ENCODE measurements at places on chromosomes 3 and 15.
A peak's percentile ranks its signal among the peaks of the same experiment; 100 is the strongest.

DNA sequence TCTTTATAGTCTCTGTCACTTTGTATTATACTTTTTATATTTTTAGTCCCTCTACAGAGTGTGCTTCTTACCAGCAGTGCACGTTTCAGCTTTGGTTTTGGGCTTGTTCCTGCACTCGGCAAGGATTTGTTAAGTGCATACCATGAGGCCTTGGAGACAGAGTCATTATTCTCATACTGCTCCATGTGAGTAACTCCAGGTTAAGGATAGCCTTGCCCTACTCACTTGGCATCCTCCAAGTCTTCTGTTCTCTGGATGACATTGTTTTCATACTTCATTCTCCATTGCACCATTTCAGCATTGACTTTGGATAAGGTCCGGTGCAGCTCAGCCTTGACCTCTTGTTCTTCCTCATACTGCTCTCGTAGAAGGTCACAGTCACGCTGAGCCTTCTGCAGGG is 96.4 kb downstream of the MYH15 start:
- no peak for DNase-seq

DNA sequence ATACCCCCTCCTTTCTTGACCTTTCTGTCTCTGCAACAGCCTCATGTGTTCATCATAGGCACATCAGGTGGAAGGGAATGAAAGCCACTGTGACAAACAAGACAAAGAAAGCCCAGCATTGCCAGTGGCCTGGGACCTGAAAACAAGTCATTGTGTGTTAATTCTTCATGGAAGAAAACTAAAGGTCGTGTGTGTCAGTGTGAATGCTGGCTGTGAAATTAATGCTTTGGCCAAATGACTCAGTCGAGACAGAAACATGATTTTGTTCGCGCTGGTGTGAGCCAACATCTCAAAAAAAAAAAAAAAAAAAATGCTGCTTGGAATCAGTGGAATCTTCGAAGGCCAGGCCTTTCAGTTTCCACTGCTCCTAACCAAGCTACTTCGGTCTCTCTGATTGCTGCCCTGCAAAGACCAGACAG is 386.5 kb upstream of the PROK2 start:
- DNase-seq: peak; percentile 90

DNA sequence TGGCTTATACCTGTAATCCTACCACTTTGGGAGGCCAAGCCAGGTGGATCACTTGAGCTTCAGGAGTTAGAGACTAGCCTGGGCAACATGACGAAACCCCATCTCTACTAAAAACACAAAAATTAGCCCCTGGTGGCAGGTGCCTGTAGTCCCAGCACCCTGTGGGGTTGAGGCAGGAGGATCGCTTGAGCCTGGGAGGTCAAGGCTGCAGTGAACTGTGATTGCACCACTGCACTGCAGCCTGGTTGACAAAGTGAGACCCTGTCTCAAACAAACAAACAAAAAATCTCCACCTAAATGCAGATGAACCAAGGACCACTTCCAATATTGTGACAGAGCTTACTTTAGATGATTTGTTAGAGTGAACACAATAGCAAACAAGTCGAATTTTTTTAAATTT is 53.7 kb downstream of the TP53BP1 start:
- DNase-seq: no peak

GRCh38 chr3:47418167-47419082 is 37.6 kb downstream of the PTPN23 start:
- no peak for DNase-seq

GRCh38 chr3:171900446-171900845 is 57.3 kb downstream of the TMEM212 start:
- DNase-seq: no peak

- DNase-seq: no peak
These were observed 188.8 kb downstream of the TAFA4 start for GRCh38 chr3:68743521-68743920.

Measured in hippocampal formation (tissue), 2 donors.